HepG2 (cell line): ENCODE measurements at places on chromosomes 7 and 10.

GRCh38 chr10:122624546-122624945 is 64.0 kb downstream of the DMBT1 start:
- DNase-seq = no peak

DNA sequence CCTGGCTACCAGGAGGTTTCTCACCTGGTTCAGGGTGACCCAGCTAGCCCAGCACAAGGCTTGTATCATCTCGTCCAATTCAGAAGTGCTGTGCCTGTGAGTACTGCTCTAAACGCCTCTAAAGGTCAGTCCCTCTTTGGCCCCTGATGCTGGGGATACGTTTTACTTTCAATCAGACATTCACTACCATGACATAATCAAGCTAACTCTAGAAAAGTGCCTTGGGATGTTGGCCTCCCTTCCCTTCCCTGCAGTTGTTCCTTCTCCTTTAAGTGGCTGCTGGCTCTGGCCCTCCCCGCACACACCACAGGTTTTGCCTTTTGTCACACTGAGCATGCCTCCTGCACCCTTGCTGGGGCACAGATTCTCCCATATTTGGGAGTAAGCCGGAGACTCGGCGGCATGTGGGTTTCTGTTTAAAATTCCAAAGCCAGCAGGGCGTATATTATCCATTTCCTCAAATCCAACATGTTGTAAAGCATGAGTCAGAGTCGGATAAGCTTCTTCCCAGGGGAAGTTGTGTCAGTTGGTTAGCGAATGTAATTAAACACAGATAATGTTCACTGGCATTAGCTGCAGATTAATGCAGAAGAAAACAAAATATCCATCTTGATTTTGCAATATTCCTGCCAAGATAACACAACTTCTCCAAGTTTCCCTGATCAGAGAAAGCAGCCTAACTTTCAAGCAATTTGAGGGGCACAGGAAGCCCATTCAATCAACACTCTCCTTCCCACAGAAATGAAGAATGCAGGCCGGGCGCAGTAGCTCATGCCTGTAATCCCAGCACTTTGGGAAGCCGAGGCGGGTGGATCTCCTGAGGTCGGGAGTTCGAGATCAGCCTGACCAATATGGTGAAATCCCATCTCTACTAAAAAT is 31.8 kb upstream of the VCL start:
- peak; percentile 63 for DNase-seq

- DNase-seq = no peak
Observed at GRCh38 chr10:32049113-32049512, 7.1 kb downstream of the KIF5B start.

DNA sequence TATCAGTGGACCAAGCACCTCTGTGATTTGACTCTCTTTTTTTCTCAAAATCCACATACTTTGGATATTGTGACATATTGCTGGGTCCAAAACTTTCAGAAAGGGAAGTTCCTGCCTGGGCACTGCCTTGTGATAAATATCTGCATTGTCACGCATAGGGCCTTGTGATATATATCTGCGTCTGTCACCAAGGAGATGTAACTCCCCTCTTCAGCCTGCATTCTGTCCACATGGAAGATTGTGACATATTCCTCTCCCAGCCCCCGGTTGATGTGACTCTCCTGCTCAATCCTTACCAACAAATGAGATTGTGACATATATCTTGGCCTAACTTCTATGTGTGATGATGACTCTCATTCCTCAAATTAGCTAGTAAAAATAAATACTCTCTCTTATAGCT is 25.4 kb upstream of the ZNF107 start:
- no peak for DNase-seq

DNA sequence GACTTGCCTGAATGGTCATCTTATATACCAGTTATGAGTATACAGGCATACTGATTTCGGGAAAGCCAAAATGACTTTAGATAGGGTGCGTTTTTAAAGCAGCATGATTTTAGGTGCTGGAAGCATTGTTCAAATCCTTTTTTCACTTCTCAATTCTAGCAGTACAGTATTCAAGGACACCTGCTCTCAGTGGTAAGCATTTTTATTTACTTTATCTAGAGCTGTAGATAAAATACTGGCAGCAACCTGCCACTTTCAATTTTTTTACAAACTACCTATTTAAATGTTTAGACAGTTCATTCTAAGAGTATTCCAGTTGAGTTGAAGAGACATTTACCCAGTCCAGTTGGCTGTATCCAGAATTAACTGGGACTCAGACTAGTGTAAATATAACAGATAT is 33.6 kb downstream of the TMEM106B start:
- no peak for DNase-seq

- no peak for DNase-seq
Observed at GRCh38 chr10:6254201-6254600, 51.5 kb downstream of the PFKFB3 start.

DNA sequence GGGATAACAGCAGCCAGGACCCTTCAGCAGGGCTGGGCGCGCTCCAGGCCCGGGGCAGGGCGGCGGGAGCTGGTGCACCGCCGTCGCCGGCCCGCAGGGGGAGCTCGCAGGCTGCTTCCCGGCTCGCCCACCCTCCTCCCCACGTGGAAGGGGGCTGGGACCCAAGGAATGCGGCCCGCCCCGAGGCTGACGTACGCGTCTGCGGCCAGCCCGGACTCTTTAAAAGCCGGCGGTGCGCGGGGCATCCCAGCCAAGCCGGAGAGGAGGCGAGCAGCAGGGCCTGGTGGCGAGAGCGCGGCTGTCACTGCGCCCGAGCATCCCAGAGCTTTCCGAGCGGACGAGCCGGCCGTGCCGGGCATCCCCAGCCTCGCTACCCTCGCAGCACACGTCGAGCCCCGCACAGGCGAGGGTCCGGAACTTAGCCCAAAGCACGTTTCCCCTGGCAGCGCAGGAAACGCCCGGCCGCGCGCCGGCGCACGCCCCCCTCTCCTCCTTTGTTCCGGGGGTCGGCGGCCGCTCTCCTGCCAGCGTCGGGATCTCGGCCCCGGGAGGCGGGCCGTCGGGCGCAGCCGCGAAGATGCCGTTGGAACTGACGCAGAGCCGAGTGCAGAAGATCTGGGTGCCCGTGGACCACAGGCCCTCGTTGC is at the start of gene PFKFB3:
PFKFB3 (plus strand) TSS at position 249 of the 647 bp plus-strand sequence; CDS start at position 578, 329 bp downstream.
- peak; percentile 81 for DNase-seq

- peak; percentile 47 for DNase-seq
Observed at GRCh38 chr7:141533149-141533949, 17.9 kb upstream of the AGK start.

DNA sequence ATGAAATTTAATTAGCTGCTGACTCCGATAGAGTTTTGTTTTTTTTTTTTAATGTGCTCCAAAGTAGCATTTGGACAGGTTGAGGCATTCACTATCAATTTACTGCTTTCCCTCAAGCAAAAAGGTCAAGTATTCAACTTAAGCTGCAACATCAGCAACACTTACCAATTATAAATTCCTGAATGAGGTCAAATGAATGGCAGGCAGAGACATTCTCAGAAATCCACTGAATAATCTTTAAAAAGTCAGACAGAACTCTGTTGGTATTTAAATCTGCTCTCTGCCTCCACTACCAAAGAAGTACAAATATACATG is 62.8 kb downstream of the GSAP start:
- DNase-seq = no peak

GRCh38 chr7:155521743-155522398 is 24.5 kb downstream of the CNPY1 start:
- DNase-seq = no peak

GRCh38 chr7:15084368-15084767 is 181.8 kb upstream of the DGKB start:
- DNase-seq = no peak

- DNase-seq = no peak
Observed at GRCh38 chr7:104363355-104363754, 35.0 kb downstream of the LHFPL3 start.

DNA sequence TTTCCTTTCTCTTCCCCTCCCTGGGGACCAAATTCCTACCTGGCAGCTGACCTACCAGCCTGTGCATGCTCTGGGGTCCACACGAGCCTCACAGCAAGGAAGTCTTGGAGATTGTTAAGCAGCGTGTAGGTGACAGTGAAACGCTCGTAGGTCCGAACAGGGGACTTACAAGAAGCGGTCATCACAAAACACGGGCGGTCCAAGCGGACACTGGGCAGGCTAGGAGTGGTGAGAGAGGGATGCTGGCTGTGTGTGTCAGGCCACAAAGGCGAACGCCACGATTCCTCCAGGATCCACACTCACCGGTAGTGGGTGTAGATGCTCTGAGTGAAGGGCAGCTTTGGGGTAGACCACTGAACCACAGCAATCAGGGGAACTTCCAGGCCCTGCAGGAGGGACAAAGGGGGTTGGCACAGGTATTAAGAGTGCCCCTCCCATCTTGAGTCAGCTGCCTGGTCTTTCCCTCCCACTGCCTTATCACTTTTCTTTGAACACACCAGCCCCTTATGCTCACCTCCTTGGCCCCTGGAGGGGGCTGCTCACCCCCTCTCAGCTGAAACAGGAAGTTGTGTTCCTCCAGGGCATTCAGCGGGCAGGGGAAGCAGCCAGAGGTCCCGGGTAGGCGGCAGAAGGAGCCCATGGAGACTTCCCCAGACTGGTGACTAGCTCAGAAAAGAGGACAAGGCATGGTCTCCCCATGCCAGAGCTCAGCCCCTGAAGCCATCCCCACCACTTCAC is 2.0 kb downstream of the TRAPPC14 start:
- DNase-seq = no peak

DNA sequence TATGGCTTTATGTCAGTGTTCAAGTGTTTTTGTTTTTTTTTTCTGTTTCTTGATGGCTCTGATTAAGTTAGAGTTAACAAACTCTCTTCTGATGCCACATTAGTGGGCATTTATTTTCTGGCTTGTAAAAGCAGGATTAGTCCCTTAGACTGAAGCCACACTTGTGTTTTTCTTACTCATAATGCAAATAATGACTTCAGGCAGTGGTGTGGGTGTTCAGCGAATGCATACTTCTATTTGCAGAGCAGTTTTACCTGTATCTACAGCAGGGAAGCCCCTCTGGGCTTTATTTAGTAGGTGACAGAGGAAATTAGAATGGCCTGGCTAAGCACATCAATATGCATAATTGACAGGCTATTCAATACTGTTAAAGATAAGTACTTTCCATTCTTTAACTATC is 79.9 kb downstream of the CNNM2 start:
- peak; percentile 65 for DNase-seq

- no peak for DNase-seq
Observed at GRCh38 chr7:106463851-106464611, 179.2 kb upstream of the NAMPT start.

DNA sequence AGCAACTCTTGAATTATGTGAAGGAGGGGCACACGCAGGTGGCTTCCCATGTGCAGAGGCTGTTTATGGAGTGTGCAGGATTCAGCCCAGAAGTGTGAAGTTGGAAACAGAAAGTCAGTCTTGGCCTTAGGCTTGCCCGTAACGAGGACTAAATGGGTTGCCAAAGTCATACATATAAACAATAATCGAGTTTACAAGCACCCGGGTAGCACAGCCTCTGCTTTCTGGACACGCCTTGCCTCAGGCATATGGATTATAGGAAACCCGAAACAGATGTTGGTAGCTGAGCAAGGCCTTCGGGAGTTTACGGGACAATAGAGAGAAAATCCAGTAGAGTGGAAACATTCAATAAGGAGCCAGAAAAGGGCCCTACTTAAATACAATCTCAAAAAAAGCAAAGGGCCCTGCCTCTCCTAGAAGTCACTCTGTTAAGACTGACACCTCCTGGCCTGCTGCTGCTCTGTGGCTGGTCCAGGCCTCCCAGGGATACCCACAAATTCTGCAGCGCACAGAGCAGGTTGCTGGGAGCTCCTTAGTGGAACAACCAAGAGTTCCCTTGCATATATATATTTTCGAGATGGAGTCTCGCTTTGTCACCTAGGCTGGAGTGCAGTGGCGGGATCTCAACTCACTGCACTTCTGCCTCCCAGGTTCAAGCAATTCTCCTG is 48.5 kb downstream of the SMKR1 start:
- DNase-seq = no peak

GRCh38 chr7:44519546-44519945 is 21.6 kb downstream of the NPC1L1 start:
- DNase-seq = no peak

- no peak for DNase-seq
Observed at GRCh38 chr7:2984091-2984490, 59.6 kb downstream of the CARD11 start.

- DNase-seq = peak; percentile 48
Observed at GRCh38 chr7:47380325-47381133, 201.4 kb downstream of the TNS3 start.

DNA sequence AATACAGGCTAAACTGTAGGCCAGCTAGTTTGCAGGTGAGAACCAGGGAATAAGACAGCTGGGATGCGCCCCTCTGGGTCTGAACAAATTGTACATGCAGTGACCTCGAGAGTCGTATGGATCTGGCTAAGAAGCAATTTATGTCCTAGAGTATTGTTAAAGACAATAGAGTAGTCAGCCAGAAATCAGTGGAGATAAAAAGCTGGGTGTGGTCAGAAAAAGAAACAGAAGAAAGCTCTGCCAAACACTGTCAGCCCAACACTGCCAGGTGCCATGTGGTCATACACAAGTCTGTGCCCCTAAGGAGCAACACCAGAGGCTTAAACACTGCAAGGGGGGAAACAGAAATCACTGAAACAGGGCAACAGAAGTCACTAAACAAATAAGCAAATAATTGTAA is 62.2 kb downstream of the CNOT4 start:
- no peak for DNase-seq

DNA sequence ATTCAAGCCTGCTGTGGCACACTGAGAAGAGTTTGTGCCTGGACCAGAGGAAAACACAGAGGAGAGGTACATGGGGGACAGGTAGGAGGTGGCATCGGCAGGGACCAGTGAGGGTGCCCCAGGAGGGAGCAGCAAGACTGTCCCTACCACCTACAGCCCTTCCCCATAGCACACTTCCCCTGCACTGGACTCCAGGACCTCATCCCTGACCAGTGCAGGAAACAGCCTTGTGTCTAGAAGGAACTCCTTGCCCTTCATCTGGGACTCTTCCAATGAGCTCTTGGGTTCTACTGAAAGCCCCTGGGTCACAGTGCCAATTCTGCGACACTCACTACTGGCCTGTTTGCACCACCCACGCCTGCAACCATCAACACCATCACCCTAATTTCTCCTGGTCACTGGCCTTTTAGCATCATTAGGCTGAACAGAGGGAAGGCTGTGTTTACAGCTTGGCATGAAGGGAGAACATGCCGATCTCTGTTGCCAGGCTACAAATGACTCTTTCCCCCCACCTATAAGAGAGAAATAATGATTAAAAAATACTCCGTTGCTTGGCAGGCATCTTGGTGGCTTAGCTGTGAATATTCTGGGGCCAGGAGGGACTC is 371.9 kb upstream of the ZMIZ1 start:
- no peak for DNase-seq

- no peak for DNase-seq
Observed at GRCh38 chr10:95031656-95032055, 37.6 kb downstream of the CYP2C8 start.

GRCh38 chr10:127939786-127940330 is 33.0 kb downstream of the PTPRE start:
- no peak for DNase-seq

GRCh38 chr7:131293018-131293417 is 34.7 kb upstream of the MKLN1 start:
- no peak for DNase-seq

DNA sequence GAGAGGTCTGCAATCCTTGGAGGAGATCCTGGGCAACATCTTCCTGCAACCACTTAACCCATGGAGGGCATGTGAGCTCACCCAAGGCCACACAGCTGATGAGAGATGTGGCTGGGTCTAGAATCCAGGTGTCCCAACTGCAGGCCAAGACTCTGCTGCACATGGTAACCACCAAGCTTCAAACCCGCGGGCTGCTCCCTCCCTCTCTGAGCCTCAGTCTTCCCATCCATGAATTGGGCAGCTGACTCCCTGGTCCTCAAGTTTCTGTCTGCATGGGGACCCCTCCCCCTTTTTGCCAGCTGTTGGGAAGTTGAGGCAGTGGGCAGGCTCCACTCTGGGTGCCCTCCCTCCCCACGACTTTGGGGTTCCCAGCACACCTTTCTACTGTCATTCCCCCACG is 20.9 kb upstream of the INMT start:
- no peak for DNase-seq
